ENCODE measurements at places on chromosomes 6 and 20. TPM values are rescaled to one million over a fixed set of nuclear protein-coding genes. Genes with fewer than 3 reads are reported as not detected.

DNA sequence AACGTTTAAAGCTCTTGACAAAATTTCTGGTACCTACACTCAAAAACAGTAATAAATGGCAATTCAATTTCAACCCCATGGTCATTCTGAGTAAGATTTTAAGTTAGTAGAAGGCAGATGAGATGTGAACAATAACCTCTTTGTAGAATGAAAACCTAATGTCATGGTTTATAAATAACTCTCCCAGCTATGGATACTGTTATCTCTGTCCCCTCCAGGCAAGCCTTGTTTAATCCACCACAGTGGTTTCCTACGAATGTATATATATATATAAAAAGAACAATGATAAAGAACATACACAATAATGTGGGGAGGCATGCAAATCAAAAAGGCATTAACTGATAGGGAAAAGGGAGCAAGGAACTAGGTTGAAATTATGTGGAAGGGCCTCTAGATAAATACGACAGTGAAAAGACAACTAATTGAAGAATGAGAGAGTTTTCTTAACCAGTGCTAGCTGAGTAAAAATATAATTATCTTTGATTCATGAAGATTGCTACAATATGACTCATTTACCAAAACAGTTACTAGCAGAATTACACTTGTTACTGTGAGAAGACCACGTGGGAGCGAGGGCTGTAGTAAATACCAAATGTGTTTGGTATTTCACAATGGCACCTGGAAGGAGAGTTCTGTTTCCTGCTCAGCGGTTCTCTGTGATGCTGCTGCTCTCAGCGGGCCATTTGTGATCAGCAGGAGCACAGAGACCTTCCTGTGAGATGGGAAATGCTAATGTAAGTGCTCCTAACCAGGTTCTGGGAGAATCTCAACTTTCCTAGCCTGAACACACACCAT, 173.7 kb downstream of the MBOAT1 start:
- no peak for DNase-seq

Gene ADGB
- polyA plus RNA-seq, result not detected

Gene RFX6
- not detected for polyA plus RNA-seq

DNA sequence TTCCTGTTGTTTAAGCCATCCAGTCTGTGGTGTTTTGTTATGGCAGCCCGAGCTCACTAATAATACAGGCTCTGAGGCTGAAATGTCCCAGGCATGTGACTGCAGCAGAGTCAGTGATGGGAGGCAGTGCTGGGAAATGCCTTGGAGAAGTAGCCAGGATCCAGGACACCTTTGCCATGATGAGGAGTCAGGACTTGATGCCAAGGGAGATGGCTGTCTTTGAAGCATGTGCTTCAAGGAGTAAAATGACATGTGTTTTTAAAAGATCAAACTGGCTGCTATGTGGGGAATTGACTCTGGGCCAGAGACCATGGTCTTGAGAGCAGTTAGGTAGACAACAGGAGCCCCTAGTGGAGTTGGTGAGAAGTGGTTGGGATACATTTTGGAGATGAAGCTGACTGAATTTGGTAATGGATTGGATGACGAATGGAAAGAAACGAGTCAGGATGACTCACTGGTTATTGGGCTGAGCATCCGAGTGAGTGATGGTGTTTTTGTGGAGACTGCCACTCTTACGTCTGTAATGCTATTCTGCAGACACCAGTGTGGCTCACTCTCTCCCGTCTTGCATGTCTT, 322.2 kb downstream of the PLCB1 start:
- DNase-seq, result no peak

- DNase-seq, result peak; percentile 86
These were observed 178.3 kb downstream of the THBS2 start for GRCh38 chr6:169075211-169075914.

All from muscle of arm (tissue), 14 donors.